ENCODE measurements at places on chromosomes 5 and 9. TPM values are rescaled to one million over a fixed set of nuclear protein-coding genes. Genes with fewer than 3 reads are reported as not detected.

IFNA21 gene
- not detected for total RNA-seq

- H3K27ac ChIP-seq, result no peak overlapping the region
- no peaks in the 10 kb centered on the region for H3K27me3 ChIP-seq
- H3K4me3 ChIP-seq, result no peak overlapping the region
- no peaks in the 10 kb centered on the region for H3K36me3 ChIP-seq
- H3K4me1 ChIP-seq, result no peaks in the 10 kb centered on the region
Measured at GRCh38 chr9:137504432-137504777, 45.3 kb upstream of the NSMF start.

DENND4C gene
- 106 TPM for total RNA-seq

PFN3 gene
- not detected for total RNA-seq

CA9 gene
- not detected for total RNA-seq

- H3K4me1 ChIP-seq, result no peaks in the 10 kb centered on the region
- no peak overlapping the region for H3K27ac ChIP-seq
- no peaks in the 10 kb centered on the region for H3K36me3 ChIP-seq
- no peak for DNase-seq
Measured at GRCh38 chr5:74320526-74320925, 320.0 kb downstream of the ENC1 start.

DNA sequence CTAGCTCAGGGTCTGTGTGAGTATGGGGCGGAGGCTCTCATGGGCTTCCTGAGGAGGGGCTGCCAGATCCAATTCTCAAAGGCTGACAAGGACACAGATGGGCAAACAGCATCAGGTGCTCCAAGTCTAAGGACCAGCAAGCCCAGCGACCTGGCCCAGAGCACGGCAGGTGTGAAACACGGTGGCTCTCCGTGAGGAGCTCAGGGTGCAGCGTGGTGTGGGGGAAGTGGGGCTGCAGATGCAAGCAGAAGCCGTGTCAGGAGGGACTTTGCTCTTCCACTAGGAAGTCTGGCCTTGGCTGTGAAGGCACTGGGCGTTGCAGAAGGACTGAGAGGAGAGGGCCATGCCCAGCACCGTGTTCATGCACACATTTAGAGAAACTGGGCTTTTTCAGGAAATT lies 420.0 kb downstream of the GADD45G start:
- peaks cover 7% of the 10 kb centered on the region for H3K4me1 ChIP-seq
- H3K27me3 ChIP-seq, result no peaks in the 10 kb centered on the region
- H3K27ac ChIP-seq, result peak overlapping the region; percentile 60
- peak; percentile 79 for DNase-seq
- no peaks in the 10 kb centered on the region for H3K36me3 ChIP-seq

SOX30 gene
- total RNA-seq, result 0.27 TPM

DNA sequence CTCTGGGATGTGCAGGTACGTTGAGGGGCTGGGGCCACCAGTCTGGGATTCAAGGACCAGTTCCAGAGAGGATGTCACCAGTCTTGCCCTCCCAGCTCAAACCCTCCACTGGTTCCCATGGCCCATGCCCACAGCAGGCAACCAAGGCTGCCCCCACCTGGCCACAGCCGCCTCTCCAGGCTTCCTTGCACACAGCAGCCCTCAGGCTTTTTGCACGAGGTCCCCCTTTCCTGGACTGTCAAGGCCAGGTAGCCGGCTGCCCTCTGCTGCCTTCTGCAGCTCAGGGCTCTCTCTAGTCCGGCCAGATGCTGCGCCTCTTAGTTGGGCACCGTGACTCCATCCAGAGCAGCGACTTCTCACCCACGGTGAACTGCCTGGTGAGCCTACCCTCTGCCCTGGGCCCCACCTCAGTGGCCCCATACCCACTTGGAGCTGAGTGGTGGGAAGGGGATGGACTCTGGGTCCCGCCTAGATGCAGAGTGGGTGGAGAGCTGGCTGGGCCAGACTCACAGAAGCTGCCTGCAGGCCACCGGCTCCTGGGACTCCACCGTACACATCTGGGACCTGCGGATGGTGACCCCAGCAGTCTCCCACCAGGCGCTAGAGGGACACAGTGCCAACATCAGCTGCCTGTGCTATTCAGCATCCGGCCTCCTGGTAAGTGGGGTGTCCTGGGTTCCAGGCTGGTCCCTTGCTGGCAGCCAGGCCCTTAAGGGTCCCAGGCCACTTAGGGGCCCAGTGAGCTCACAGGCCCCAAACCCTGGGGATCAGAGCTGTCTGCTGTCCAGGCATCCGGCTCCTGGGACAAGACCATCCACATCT lies 2.9 kb downstream of the WDR38 start:
- H3K4me1 ChIP-seq, result peaks cover 48% of the 10 kb centered on the region
- DNase-seq, result peak; percentile 77
- peaks cover 52% of the 10 kb centered on the region for H3K36me3 ChIP-seq
- no peak overlapping the region for H3K27ac ChIP-seq
- no peaks in the 10 kb centered on the region for H3K27me3 ChIP-seq

PDGFRB gene
- total RNA-seq, result 97.1 TPM

SLC6A7 gene
- not detected for total RNA-seq

DNA sequence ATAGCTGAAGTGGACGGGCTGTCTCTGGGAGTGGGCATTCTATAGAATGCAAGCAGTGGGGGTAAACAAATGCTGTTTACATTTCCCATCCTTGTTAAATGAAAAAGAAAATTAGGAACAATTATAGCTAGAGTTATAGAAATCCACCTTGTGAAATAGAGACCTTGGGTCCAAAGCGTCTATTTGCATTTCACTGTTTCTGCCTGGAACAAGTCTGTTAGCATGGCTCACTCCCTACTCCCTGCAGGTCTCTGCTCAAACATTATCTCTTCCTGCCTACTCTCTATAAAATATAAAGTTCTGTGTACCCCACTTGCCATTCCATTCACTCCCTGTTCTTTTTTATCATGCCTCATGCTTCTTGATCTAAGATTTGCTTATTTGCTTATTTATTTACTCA lies 975.7 kb upstream of the WWC1 start:
- H3K27ac ChIP-seq, result no peak overlapping the region
- H3K4me1 ChIP-seq, result no peaks in the 10 kb centered on the region
- DNase-seq, result no peak
- H3K36me3 ChIP-seq, result no peaks in the 10 kb centered on the region
- no peak overlapping the region for H3K4me3 ChIP-seq

KLHL9 gene
- 21.5 TPM for total RNA-seq

DNA sequence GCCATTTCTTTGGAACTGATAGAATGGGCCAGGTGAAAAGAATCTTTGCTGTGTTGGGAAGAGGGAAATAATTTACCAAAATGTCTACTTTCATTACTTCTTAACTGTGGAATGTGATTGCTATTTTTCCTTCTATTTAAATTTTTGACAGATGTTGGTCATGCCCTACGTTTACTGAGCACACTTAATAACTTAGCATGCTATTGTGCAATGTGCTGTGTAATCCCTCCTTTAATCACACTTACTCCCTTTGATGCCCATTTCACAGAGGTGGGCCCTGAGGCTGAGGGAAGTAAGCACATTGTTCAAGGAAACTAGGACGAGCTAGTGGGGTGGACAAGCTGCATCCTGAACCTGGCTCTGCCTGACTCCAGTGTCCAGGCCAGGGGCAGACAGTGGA lies 47.8 kb upstream of the INSYN2B start:
- H3K4me1 ChIP-seq, result no peaks in the 10 kb centered on the region
- H3K4me3 ChIP-seq, result no peak overlapping the region
- no peaks in the 10 kb centered on the region for H3K27me3 ChIP-seq
- H3K27ac ChIP-seq, result no peak overlapping the region
- DNase-seq, result no peak

GRCh38 chr5:38202741-38203140 lies 55.6 kb upstream of the EGFLAM start:
- H3K27me3 ChIP-seq, result peaks cover 5% of the 10 kb centered on the region
- no peaks in the 10 kb centered on the region for H3K36me3 ChIP-seq
- H3K4me1 ChIP-seq, result no peaks in the 10 kb centered on the region

DNA sequence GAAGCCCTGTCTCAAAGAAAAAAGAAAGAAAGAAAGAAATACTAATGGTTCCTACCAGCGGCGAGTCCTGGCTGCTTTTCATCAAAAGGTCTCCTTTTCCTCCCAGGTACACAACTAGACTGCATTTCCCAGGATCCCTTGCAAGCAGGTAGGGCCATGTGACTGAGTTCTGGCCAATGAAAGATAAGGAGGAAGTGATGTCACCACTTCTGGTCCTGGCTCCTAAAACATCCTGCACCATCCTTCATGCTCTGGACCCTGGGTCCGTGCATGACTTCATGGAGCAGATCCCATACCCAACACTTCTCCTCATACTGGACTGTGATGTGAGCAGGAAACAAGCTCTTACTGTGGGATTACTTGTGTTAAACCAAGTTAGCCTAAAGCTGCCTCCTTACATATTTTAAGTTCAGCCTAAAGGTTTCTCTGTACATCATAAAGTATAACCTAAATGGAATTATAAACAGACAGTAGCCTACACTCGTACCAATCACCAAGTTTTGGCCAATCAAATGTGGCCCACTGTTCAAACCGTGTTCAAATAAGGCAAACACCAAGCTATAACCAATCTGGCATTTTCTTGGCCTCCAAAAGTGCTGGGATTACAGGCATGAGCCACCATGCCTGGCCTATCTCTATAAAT lies 30.2 kb upstream of the FUBP3 start:
- H3K4me1 ChIP-seq, result no peaks in the 10 kb centered on the region
- no peak for DNase-seq
- H3K27ac ChIP-seq, result no peak overlapping the region
- no peak overlapping the region for H3K4me3 ChIP-seq
- no peaks in the 10 kb centered on the region for H3K36me3 ChIP-seq

GRCh38 chr9:95370064-95370463 lies 52.6 kb upstream of the FANCC start:
- no peak overlapping the region for H3K27ac ChIP-seq
- no peaks in the 10 kb centered on the region for H3K4me1 ChIP-seq
- H3K4me3 ChIP-seq, result no peak overlapping the region
- H3K27me3 ChIP-seq, result no peaks in the 10 kb centered on the region
- no peak for DNase-seq

GRCh38 chr5:149301744-149302380 lies 30.2 kb downstream of the AFAP1L1 start:
- DNase-seq, result no peak
- no peak overlapping the region for H3K4me3 ChIP-seq
- no peaks in the 10 kb centered on the region for H3K36me3 ChIP-seq
- H3K27ac ChIP-seq, result no peak overlapping the region
- peaks cover 8% of the 10 kb centered on the region for H3K27me3 ChIP-seq

OTP gene
- total RNA-seq, result not detected

TAF9 gene
- total RNA-seq, result 33.5 TPM

DNA sequence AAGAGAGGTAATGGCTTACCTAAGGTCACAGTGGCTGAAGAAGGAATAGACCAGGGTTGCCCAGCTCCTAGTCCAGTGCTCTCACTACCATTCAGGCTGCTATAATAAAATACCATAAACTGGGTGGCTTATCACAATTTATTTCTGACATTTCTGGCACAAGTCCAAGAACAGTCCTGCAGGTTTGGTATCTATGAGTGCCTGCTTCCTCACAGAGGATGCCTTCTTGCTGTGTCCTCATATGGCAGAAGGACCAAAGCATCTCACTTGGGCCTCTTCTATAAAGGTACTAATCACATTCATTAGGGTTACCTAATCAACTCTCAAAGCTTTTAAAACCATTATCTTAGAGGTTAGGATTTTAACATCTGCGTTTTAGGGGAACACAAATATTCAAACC lies 17.2 kb downstream of the STARD4 start:
- H3K4me1 ChIP-seq, result peaks cover 16% of the 10 kb centered on the region
- no peaks in the 10 kb centered on the region for H3K36me3 ChIP-seq
- DNase-seq, result no peak
- no peaks in the 10 kb centered on the region for H3K27me3 ChIP-seq
- no peak overlapping the region for H3K4me3 ChIP-seq

- H3K27me3 ChIP-seq, result no peaks in the 10 kb centered on the region
- H3K36me3 ChIP-seq, result no peaks in the 10 kb centered on the region
- H3K4me3 ChIP-seq, result no peak overlapping the region
Measured at GRCh38 chr5:24480952-24481351, 163.8 kb downstream of the CDH10 start.

- peaks cover 39% of the 10 kb centered on the region for H3K4me1 ChIP-seq
- no peak overlapping the region for H3K4me3 ChIP-seq
- H3K27me3 ChIP-seq, result no peaks in the 10 kb centered on the region
- no peak overlapping the region for H3K27ac ChIP-seq
- no peak for DNase-seq
- no peaks in the 10 kb centered on the region for H3K36me3 ChIP-seq
Measured at GRCh38 chr9:92291577-92291976, 1.9 kb downstream of the IARS1 start.

DNA sequence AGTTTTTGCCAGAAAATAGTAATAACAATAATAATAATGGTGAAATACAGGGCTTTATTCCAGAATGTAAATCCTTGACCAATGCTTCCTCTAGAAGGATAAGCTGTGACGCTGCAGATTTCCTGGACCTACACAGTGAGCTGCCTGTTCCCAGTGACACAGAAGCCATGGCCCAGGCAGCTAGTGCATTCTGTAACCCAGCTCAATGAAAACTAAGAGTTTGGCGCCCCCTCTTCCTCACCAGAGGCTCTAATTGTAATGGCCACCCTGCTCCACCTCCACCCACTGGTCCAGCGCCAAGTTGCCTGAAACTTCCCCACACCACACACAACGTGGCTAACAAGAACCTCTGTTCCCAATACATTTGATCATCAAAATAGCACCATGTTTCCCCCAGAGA lies 248.1 kb downstream of the CETN3 start:
- DNase-seq, result peak; percentile 78
- H3K27me3 ChIP-seq, result no peaks in the 10 kb centered on the region
- H3K4me1 ChIP-seq, result peaks cover 9% of the 10 kb centered on the region
- no peak overlapping the region for H3K27ac ChIP-seq

GRCh38 chr5:177982956-177983355 lies 13.1 kb downstream of the PROP1 start:
- H3K4me1 ChIP-seq, result peaks cover 3% of the 10 kb centered on the region
- H3K4me3 ChIP-seq, result no peak overlapping the region
- no peaks in the 10 kb centered on the region for H3K36me3 ChIP-seq
- no peak overlapping the region for H3K27ac ChIP-seq

DNA sequence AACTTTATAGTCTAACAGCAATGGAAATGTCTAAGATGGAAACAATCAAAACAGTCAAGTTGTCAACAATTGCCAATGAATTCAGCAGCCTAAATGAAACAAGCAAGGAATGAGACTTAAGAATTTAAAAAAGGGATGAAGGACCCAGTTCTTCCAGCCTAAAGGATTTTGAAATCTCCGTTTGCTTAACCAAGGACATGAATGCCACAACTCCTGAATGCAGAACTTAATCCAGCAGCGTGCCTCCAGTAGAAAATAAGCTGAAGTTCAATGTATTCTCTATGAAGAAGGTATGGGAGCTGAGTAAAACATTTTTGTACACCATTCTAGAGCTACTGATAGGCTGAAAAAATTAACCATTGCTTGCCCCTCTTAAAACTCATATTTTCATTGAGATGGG lies 411.3 kb downstream of the ARHGEF28 start:
- no peak for DNase-seq
- no peak overlapping the region for H3K4me3 ChIP-seq
- H3K27ac ChIP-seq, result no peak overlapping the region
- no peaks in the 10 kb centered on the region for H3K27me3 ChIP-seq
- no peaks in the 10 kb centered on the region for H3K36me3 ChIP-seq

GRCh38 chr5:97629276-97629675 lies 446.2 kb upstream of the RIOK2 start:
- no peaks in the 10 kb centered on the region for H3K4me1 ChIP-seq
- H3K27me3 ChIP-seq, result no peaks in the 10 kb centered on the region
- no peak overlapping the region for H3K4me3 ChIP-seq
